ENCODE measurements at places on chromosomes 12 and 14.

GRCh38 chr14:78170203-78170602 lies at the start of gene NRXN3:
Gene NRXN3, plus strand, starts transcription at chr14:78170373. Its CDS starts 72,721 bp downstream, at chr14:78243094.
- DNase-seq, result peak; percentile 65

DNA sequence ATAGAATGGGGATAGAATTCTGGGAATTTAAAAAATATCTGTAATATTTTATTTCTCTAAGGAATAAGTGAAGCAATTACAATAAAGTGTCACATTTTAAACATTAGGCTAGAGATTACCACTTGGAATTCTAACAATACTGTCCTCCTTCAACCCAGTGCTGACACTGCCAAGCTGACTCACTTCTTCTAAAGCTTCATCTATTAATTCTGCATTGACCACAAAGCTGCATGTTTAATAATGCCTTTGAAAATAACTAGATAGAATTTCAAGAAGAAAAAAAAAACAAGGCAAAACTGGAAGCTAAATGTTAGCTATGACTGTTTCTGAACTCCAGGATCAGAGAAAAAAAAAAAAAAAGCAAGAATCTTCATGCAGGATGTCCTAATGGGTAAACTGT lies 970.7 kb upstream of the FBXO33 start:
- no peak for DNase-seq

- DNase-seq, result no peak
Observed at GRCh38 chr14:73752297-73752992, 38.3 kb upstream of the PNMA1 start.

DNA sequence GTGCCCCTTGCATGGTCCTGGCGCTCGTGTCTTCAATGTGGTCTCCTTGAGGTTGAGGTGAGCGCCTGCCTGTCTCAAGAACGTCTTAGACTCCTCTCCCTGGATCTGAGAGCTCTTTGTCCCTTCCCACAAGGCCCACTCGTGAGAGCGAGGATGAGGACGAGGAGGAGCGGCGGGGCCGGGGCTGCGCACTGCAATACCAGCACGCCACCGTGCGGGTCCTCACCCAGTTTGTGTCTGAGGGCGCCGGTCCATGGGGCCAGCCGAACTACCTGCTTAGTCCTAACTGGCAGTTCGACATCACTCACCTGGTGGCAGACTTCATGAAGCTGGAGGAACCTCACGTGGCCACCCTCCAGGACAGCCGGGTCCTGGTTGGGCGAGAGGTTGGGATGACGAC lies 128.1 kb downstream of the SLC15A4 start:
- DNase-seq, result no peak

DNA sequence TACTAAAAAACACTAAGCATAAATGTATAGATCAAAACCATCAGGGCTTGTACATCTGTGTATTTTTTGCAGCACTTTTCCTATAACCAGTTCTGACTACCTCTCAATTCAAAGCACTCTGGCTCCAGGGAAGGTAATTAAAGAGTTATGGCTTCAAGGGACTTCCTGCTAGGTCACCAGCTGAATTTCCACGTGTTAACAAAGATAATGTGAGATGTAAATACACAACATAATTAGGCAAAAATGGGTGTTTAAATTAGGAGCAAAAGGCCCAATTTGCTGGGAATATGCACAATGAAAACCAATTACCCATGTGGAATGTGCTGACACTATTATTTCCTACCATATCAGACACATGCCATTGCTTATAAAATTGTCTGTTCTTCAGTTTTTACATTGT lies 513.4 kb upstream of the FLRT2 start:
- DNase-seq, result no peak

DNA sequence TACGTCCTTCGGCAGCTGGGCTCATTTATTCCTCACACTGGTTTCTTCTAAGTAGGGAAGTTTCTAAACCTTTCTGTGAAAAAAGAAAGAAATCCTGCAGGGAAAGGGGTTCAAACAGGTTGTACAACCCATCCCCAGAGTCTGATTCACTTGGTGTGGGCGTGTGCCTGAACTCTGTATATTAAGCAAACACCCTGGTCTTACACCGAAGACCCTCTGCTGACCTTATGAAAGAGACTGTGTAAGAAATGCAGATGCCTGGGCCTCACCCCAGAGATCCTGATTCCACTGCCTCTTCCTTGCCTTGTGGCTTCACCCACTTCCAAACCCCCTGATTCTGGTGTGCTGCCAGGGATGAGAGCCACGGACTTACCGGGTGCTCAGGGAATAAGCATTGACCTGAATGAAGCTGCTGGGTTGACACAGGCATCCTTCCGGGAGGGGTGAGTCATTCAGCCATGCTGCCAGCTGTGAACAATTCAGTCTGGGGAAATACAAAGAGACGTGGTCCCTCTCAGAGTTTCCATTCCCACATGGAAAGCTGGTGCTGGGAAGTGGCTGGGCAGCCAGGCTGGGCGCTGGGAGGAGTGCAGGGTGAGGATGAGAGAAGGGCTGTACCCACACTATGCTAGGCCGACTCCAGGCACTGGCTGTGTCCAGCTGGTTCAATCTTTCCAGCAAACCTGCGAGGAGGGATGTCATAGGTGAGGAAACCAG lies 26.5 kb upstream of the ACTN1 start:
- DNase-seq, result no peak

DNA sequence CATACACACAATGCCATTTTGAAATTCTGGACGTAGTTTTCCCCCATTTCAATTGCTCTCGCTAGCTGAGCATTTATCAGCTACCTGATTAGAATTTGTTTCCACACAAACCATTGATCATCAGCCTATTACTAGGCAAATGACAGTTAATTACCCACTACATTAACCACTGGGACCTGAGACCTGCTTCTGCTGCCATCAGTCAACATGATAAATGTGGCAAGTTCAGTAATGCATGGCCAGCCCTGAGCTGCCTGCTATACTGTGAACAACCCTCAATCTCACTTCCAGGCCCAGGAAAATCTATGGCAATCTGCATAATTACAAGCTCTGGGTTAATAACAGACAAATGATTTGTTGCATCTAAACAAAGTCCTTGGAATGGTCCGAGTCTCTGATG lies 43.5 kb downstream of the LMO3 start:
- peak; percentile 15 for DNase-seq

DNA sequence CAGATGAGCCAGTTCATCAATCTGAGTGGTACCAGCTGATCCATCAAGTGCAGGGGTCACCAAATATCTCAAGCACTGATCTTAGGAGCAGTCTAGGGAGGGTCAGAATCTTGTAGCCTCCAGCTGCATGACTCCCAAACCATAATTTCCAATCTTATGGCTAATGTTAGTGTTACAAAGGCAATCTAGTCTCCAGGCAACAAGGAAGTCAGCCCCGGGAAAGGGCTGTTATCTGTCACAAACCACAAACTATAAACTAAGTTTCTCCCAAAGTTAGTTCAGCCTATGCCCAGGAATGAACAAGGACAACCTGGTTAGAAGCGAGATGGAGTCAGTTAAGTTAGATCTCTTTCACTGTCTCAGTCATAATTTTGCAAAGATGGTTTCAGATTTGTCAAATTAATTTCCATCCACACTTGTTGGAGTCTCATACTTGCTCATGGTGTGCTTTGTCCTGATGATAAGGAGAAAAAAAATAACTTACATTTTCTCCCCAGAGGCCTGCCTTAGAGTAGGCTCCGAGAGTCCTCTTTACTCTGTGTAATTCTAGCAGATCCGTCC lies 3.9 kb upstream of the ABHD4 start:
- DNase-seq, result no peak

- no peak for DNase-seq
Observed at GRCh38 chr12:76137606-76138005, 53.1 kb upstream of the NAP1L1 start.

GRCh38 chr12:30874455-30875321 lies 51.9 kb upstream of the TSPAN11 start:
- DNase-seq, result peak; percentile 28

GRCh38 chr14:79089576-79089975 lies 919.4 kb downstream of the NRXN3 start:
- DNase-seq, result no peak

- DNase-seq, result no peak
Observed at GRCh38 chr12:71201136-71201679, 43.4 kb upstream of the TSPAN8 start.

- no peak for DNase-seq
Observed at GRCh38 chr14:69990323-69990722, 111.1 kb downstream of the SMOC1 start.

- no peak for DNase-seq
Observed at GRCh38 chr12:89340861-89341260, 11.4 kb downstream of the DUSP6 start.

GRCh38 chr12:91133871-91134270 lies 22.6 kb upstream of the LUM start:
- DNase-seq, result no peak

DNA sequence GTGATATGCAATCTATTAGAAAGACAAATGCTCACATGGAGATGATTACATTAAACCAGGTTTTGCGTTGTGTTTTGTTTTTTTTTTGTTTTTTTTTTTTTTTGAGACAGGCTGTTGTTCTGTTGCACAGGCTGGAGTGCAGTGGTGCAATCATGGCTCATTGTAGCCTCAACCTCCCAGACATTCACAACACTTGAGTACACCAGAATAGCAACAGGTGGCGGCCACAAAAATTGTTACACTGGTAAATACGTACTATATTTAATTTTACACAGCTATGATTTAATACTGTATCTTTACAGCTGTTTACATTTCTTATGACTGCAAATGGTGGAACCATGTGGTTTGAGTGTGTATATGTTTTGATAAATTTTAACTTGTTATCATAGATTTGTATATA lies 60.0 kb downstream of the SCAF11 start:
- DNase-seq, result no peak

- no peak for DNase-seq
Observed at GRCh38 chr12:103725398-103725797, 115.6 kb downstream of the NT5DC3 start.

DNA sequence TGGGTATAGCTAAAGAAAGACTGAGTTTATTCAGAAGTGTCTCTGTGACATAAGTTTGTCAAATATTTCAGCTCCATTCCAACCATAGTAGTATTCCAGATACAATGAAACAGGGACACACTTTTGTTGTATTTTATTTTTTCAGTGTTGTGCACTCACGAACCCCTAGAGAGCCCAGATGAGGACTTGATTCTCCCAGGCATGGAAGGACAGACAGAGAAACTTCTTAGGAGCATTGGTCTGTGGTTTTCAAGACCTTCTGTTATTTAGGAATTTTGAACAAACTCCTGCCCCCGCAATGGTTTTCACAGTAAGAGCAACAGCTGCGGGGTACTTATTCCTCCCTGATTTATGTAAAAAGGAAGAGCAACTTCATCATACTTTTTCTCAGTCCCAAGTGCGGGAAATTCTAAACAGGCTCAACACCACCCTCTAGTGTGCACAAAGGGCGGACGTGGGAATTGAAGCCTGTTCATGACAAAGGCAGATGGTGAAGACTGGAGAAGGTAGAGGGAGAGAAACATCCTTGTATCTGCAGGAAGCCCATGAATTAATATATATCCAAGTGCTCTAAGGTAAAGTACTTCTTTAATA lies 147.6 kb downstream of the PAH start:
- DNase-seq, result peak; percentile 54

- no peak for DNase-seq
Observed at GRCh38 chr14:60512973-60513571, 4.1 kb downstream of the SIX6 start.

GRCh38 chr12:109462868-109463692 lies 14.0 kb downstream of the KCTD10 start:
- DNase-seq, result peak; percentile 56

- DNase-seq, result no peak
Observed at GRCh38 chr12:67854351-67854750, 134.9 kb upstream of the IFNG-AS1 start.

DNA sequence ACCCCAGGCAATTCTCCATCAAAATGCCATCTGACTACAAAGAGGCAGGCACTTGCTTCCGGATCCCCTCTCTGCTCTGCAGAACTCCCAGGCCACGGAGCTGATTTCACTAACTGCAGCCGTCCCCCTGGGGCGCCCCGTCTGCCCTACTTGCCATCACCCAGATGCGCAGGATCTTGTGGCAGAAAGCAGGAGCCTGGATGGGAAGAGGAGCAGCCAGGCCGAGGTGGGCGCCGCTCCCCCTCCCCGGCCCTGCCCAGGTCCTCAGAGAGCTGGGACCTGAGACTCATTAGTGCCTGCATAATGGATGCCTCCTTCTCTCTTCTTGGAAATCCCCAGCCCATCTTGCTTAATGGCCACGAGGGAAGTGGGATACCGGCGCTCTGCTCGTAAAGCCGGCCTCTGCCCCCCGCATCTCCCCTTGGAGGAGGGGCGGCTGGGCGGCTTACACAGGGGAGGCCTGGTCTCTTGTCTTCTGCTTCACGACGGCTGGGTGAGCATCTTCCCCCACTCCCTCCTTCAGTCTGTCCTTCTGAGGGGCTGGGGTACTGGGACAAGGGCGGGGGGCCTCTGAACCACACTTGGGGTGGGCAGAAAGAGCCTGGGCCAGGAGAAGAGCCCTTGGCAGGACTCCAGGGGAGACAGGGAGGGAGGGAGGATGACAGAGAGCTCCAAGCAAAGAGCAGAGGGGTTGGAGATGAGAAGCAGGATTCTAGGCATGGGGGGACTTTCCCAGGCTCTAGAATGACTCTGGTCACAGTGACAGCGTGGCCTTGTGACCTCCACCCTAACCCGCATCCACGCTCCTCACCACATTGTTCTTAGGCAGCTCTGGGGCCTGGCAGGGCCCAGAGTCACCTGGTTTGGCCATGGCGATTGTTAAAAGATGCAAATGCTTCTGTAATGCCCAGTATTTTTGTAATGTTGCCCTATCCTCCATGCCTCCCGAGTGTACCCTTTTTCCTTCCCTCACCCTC lies 19.4 kb upstream of the EML1 start:
- no peak for DNase-seq

GRCh38 chr12:24049728-24050127 lies 100.3 kb upstream of the SOX5 start:
- no peak for DNase-seq

DNA sequence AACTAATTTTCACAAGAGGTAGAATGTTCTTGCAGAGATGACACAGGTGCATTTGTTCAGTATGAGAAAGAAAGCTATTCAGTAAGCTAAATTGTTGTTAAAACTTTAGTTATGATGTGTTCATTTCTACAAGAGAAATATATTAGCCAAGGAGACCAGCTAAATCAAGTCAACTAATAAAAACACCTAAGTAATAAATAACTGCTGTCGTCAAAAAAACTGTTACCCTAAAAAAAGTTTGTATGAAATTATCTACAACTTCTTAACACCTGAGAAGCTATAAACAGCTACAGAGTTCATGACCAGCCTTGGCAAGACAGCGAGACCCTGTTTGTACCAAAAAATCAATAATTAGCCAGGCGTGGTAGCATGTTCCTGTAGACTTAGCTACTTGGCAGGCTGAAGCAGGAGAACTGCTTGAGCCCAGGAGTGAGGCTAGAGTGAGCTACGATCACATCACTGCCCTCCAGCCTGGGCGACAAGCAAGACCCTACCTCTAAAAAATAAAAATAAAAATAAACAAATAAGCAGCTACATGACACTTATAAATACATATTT lies 67.6 kb upstream of the AP4S1 start:
- no peak for DNase-seq
